ENCODE measurements at places on chromosomes 3 and 15. TPM values are rescaled to one million over a fixed set of nuclear protein-coding genes. Genes with fewer than 3 reads are reported as not detected.

The NUTM1 gene
- not detected for total RNA-seq

The FGF12 gene
- 0.09 TPM for total RNA-seq

The LRRC31 gene
- total RNA-seq = not detected

The SHC4 gene
- 5.6 TPM for total RNA-seq

The ACKR4 gene
- total RNA-seq = 0.23 TPM

The AMT gene
- 1.4 TPM for total RNA-seq

The SLC12A1 gene
- not detected for total RNA-seq

The SERPINI2 gene
- not detected for total RNA-seq

The MYEF2 gene
- total RNA-seq = 0.58 TPM

The FBLN2 gene
- total RNA-seq = 664 TPM

The DHX36 gene
- total RNA-seq = 13.6 TPM

The EPHB3 gene
- total RNA-seq = 7.4 TPM

The SRGAP3 gene
- 5.7 TPM for total RNA-seq

The AMOTL2 gene
- 284 TPM for total RNA-seq

The PFKFB4 gene
- total RNA-seq = 15.9 TPM

The SI gene
- not detected for total RNA-seq

The MAN2C1 gene
- 59.7 TPM for total RNA-seq

The IGF2BP2 gene
- 69.7 TPM for total RNA-seq

The GOLGA6B gene
- total RNA-seq = not detected

Measured in pericardium fibroblast (primary cell).